ENCODE measurements at places on chromosomes 7 and 10.

- DNase-seq, result no peak
These were observed 5.5 kb downstream of the ZP3 start for GRCh38 chr7:76430211-76430610.

DNA sequence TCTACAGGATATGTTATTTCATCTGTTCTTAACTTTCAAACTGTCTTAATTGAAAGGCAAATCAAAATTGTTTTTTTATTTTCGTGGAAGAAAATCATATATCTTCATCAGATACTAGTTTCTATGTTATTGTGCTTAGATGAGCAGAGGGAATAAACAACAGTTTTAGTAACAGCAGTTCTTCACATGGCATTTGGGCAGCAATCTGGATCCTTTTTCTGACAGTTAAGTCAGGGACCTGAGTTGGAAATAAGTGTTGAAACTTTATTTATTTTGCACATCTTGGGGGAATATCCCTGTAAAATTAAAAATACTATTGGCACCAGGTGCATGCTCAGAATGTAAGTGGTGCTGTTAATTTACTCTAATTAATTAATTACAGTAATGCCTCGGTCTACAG is 296.3 kb downstream of the GPAM start:
- no peak for DNase-seq

- DNase-seq, result no peak
These were observed 5.2 kb downstream of the KAT6B start for GRCh38 chr10:74831518-74832120.

DNA sequence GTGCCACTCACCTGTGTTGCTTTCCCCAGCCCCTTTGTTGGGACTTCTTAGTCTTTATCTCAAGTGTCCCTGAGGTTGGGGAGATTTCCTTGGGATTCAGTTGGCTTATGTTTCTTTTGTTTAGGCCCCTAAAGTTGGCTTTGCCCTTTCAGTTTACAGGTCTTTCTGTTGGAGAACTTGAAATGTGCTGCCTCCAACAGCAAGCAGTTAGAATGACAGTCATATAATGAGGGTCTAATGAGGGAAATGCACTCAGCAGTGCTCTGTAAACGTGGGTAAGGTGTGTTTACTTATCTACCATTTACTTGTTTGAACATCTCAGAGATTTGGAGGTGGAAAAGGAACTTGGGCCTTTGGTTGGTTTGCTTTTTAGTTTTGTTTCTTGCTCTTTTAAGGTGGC is 191.4 kb upstream of the STK17A start:
- DNase-seq, result no peak

GRCh38 chr10:101018600-101019439 is 12.1 kb downstream of the PDZD7 start:
- DNase-seq, result peak; percentile 80

- no peak for DNase-seq
These were observed 7.5 kb downstream of the SAR1A start for GRCh38 chr10:70162892-70163201.

GRCh38 chr10:45428611-45429510 is 54.8 kb downstream of the ALOX5 start:
- no peak for DNase-seq

GRCh38 chr7:36287371-36288241 is 102.1 kb upstream of the ANLN start:
- DNase-seq, result no peak

- no peak for DNase-seq
These were observed 8.4 kb upstream of the TMEM254 start for GRCh38 chr10:80070057-80070456.

DNA sequence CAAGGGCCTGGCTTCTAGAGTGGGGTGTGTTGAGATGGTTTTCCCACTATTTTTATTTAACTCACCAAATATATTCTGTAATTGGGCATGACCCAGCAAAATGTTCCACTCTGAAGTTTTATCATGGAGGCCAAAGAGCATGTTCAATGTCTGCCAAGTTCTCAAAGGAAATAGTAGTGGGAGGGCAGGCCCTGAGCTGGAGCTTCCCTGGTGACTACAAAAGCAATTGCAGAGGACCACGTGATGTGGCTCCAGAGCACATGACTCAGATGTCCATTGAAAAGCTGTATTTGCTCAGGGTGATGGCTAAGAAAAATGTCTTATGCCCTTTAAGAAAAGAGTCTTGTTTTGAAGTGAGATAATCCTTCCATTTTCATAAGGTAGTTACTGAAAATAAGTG is 1024.8 kb downstream of the LRMDA start:
- no peak for DNase-seq

GRCh38 chr7:22140578-22140977 is 194.9 kb upstream of the CDCA7L start:
- DNase-seq, result no peak

DNA sequence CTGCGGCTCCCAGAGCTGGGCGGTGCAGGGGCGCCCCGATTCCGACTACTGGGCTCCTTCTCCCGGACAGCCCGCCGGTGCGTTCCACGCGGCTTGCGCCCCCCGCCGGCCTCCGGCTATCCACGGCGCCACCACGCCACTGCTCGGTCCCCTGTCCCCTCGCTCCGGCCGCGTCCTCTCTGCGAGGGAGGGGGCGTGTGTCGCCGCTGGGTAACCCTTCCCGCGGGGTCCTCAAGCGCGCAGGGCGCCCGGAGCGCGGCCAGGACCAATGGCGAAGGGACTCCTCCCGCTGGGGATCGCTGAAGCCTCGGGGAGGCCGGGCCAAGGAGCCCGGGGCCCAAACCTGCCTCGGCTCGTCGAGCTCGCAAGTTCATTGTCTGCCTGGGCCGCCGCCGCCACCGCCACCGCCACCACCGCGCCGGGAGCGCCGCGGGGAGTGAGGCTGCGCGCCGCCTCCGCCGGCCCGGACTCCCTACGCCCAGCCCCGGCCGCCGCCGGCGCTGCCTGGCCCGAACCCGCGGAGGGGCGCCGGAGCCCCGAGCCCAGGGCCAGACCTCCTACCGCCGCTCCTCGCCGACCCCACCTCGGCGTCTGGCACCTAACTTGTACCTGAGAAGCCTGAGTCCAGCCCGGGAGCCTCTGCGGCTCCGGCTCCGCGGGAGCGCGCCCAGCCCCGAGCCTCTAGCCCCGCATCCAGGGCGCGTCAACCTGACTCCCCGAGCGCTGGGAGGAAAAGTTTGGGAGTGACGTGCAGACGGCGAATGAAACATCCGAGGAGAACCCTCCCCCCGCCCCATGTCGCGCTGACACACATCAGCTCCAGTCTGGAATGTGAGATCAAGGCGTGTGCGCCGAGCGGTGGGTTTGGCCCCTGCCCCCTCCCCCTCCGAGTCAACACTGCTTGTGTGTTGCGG is at the start of gene CHST15:
CHST15 (minus strand) TSS at position 739 of the 914 bp plus-strand sequence. CDS start 47,386 bp downstream, outside the sequence.
- no peak for DNase-seq

GRCh38 chr7:81415181-81415580 is 354.7 kb downstream of the HGF start:
- no peak for DNase-seq

DNA sequence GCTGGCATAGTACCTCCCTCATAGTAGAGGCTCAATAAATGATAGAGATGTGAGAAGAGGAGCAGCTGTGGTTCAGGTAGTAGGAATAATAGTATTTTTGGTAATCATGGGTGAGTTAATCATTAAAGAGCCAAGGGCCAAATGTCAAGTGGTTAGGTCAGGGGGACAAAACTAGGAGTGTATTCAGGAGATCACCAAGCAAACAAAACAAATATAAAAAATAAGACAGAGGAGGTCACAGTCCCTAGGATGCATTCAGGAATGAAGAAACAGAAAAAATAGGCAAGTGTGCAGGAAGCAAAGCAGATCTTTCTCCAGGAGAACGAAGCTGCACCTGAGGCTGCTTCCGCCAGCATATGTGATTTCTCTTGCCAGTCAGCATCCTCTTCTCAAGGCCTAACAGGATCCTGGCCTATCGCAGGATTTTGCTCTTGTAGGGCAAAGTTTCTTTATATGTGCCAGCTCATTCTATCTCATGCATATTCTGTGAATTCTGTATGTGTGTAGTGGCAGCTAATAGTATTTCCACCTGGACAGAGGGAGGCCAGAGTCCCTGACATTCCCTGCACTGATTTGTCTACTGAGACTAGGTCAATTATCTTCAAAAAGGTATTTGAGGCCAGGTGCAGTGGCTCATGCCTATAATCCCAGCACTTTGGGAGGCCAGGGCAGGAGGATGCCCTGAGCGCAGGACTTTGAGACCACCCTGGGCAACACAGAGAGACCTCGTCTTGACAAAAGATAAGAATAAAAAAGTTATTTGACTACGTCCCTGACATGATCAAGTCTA is 82.7 kb downstream of the AKR1D1 start:
- DNase-seq, result no peak

DNA sequence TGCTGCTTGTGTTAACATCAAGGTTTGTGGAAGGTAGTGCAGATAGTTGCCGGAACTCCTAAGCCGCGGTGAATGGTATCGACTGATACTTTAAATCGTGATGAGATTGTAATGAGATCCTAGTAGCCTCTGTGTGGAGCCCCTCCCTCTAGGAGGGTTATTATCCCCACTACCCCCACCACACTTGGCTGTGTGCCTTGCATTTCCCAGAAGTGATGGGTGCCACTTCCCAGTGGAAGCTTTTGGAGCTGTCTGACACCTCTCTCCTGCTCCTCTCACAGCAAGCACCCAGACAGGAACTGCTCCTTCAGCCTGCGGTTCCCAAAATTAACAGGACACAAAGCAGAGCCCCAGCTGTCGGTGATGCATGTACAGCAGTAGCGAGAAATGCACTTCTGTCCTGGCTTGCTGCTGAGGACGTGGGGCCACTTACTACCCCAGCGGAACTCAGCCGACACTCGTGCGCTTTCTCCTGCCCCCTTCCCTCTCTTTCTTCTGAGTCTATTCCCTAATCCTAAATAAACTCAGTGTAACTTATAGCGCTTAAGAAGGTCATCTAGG is 52.5 kb downstream of the PRKAG2 start:
- DNase-seq, result no peak

- DNase-seq, result no peak
These were observed 120.6 kb downstream of the TMEM26 start for GRCh38 chr10:61332581-61332980.

DNA sequence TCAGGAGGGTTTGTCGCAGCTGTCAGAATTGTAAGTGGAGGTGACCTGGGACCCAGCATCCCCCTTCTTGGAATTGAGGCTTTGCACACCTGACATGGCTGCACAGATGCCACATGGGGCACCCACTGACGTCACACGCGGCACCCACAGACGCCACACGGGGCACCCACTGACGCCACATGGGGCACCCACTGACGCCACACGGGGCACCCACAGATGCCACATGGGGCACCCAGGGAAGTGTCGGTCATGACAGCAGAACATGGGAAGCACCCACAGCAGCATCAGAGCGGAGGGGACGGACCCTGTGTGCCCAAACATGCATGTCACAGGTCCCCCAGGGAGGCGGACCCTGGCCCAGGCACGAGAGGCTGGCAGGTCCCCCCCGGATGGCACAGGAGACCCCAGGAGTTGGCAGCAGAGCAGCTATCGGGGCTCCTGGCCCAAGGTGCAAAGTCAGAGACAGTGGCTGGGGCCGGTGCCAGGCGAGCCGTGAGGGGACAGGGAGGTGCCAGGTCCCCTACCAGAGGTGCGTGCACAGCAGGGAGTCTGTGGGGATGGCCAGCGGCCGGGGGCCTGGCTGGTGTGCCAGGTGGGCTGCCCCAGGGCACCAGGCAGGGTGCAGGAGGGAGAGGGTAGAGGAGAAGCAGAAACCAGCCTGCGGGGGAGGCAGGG is 21.1 kb downstream of the KNDC1 start:
- DNase-seq, result no peak

GRCh38 chr10:11699550-11700097 is 42.6 kb upstream of the ECHDC3 start:
- DNase-seq, result no peak

GRCh38 chr7:129773328-129773731 is 161.8 kb downstream of the NRF1 start:
- DNase-seq, result no peak

DNA sequence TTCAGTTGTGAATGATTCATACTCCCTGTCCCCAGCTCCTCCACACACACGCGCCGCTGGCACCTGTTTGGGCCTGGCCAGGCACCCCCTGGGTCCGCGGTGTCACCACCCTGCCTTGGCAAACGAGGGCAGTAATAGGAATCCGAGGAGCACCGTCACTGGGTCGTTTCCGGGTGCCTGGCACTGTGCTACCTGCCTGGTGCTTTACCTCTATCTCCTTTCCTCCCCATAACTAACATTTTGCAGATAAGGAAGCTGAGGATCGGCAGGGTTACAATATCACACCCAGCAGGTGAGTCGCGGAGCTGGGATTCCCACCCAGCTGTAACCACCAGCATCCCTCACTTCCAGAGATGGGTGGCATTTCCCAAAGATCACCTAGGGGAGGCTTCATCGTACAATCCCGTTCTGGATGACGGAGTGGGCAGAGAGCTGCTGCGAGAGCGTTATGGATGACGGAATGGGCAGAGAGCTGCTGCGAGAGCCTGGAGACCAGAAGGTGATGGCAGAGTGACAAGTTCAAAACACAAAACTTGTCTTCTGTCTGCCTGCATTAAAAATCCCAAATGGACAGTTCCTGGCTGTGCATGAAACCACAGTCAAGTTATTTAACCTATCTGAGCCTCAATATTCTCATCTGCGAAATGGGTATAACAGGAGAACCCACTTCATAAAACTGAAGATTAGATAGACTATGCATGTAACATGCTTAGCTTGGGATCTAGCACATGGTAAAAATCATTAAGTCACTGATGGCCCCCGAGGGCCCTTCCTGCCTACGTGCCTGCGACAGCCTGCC is 1.1 kb upstream of the HSPA12A start:
- DNase-seq, result no peak

- DNase-seq, result no peak
These were observed 544.2 kb upstream of the PHF14 start for GRCh38 chr7:10429511-10429910.
